ENCODE measurements at places on chromosomes 7 and 10.

GRCh38 chr7:15491361-15491760 is 70.5 kb downstream of the AGMO start:
- DNase-seq, result no peak

DNA sequence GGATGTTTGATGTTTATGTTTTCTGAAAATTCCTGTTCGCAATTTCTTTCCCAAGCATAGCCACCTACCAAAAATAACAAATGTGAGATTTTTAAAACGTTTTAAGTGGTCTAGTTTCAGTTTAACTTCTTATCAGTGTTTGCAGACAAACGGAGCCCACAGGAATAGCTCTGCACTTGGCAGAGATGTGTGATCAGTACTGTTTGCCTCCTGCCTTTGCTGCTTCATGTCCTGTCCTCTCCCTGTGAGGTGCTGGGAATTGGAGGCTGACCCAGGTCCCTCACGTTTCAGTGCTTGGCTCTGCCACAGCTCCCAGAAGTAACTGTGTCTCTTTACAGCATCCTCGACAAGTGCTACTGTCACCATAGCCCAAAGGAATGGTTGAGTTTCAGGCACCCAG is 1.2 kb downstream of the UCN3 start:
- no peak for DNase-seq

DNA sequence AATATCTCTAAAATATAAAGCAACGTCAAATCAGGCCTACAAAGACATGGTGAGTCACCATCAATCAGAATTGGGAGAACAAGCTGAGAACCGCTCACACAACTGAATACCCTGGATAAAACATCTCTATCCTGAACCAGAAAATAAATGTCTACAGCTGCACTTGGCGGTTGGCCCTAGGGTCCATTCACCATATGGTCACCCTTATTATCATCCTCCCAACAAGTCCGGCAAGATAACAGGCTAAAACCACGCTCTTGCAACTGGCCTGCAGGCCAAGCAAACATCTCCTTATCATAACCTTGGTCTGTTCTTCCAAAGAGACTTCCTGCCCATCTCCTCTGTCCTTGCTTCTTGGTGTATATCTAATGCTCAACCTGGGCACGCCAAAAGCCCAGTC is 310.7 kb downstream of the CALN1 start:
- no peak for DNase-seq

GRCh38 chr10:30812018-30812851 is 182.7 kb upstream of the LYZL2 start:
- DNase-seq, result no peak

GRCh38 chr7:23546897-23547572 is 15.3 kb upstream of the TRA2A start:
- peak; percentile 76 for DNase-seq

DNA sequence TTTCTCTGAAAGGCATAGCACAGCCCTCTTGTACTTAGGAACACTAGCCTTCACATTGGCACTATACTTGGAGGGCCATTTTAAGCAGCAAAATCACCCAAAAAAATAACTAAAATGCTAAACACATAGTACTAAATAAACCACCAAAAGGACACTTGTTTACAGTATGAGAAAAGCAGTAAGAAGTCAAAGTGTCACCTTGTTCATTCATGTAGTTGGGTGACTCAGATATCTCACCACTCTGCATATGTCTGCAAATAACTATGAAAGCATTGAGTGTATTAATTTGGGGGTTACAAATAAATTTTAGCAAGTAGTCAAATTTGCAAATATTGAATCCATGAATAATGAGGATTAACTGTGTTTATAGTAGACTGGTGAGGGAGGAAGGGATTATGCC is 107.6 kb downstream of the ELAPOR2 start:
- DNase-seq, result no peak

DNA sequence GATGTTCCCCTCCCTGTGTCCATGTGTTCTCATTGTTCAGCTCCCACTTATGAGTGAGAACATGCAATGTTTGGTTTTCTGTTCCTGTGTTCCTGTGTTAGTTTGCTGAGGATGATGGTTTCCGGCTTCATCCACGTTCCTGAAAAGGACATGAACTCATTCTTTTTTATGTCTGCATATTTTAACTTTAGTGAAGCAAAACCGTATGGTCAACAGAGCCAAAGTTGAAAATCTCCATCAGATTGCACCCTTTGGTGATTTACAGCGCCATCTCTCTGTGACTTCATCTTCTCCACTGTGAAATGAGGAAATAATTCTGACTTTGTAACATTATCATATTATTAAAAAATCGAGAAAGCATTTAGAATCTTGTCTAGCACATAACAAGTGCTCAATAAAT is 132.3 kb upstream of the PLXDC2 start:
- DNase-seq, result no peak

GRCh38 chr7:43289826-43290225 is 177.4 kb downstream of the HECW1 start:
- DNase-seq, result no peak

GRCh38 chr10:74558897-74559296 is 267.5 kb upstream of the KAT6B start:
- no peak for DNase-seq

DNA sequence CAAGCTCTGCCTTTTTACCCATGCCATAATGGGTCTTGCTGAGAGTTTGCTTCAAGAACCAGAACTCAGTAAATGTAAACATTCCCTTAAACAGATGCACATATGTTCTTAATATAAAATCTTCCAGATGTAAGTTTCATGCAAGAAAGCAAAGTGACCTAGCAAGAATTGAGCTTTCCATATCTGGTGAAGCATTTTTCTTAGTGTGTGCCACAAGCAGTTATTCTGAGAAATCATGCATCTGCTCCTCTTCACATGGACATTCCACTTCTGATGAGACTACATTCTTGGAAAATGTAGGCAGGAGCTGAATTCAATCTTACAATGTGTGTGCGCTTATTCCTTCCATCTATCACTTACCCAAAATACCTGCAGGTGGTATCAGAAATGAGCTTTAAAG is 227.8 kb upstream of the LRRTM3 start:
- DNase-seq, result no peak

- DNase-seq, result no peak
Measured at GRCh38 chr7:69603351-69603750, 5.1 kb downstream of the AUTS2 start.

DNA sequence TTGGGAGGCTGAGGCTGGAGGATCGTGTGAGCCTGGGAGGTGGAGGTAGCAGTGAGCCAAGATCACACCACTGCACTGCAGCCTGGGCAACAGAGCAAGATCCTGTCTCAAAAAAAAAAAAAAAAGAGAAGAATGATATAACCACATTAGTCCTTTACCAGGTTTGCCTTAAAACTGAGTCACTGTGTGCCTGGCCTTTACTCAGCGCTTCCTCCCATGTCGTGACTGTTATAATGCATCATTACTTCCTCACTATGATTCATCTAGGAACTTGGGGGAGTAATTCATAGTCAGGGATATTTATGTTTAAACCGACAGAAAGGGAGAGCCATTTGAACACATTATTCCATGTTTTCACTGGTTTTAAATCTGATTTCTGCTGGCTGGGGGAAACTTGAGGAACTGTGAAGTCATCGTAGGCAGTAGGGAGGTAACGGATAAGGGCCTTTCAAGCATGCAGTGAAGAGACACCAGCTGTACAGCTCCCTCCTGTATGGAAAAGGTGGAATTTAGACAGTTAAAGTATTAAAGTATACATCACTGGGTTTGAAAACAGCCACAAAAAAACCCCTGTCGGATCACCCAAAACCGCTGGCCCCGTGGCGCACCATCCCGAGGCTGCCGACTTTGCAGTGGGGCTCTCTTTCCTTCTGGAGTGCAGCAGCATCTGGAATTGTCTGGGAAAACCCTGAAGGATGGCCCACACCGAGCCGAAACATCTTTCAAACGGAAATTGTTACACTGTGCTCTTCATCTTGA is 119.8 kb downstream of the NKX6-2 start:
- no peak for DNase-seq

- DNase-seq, result no peak
Measured at GRCh38 chr7:5477126-5477525, 53.5 kb upstream of the TNRC18 start.

- DNase-seq, result no peak
Measured at GRCh38 chr10:124626759-124627380, 117.3 kb downstream of the FAM53B start.

DNA sequence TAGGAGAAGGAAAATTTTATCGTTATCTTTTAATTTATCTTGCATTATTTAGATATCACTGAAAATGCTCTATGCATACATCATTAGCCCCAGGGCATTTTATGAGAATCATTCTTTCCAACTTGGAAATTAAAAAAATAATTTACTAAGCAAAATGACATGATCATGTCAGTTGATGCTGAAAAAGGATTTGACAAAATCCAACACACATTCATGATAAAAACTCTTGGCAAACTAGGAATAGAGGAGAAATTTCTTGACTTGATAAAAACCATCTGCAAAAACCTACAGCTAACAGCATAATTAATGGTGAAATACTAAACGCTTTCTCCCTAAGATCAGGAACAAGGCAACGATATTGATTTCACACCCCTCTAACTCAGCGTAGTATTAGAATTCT is 40.2 kb upstream of the RSU1 start:
- no peak for DNase-seq

- DNase-seq, result no peak
Measured at GRCh38 chr7:50331564-50332208, 27.2 kb downstream of the IKZF1 start.

- no peak for DNase-seq
Measured at GRCh38 chr7:77558284-77558967, 21.3 kb downstream of the PTPN12 start.

DNA sequence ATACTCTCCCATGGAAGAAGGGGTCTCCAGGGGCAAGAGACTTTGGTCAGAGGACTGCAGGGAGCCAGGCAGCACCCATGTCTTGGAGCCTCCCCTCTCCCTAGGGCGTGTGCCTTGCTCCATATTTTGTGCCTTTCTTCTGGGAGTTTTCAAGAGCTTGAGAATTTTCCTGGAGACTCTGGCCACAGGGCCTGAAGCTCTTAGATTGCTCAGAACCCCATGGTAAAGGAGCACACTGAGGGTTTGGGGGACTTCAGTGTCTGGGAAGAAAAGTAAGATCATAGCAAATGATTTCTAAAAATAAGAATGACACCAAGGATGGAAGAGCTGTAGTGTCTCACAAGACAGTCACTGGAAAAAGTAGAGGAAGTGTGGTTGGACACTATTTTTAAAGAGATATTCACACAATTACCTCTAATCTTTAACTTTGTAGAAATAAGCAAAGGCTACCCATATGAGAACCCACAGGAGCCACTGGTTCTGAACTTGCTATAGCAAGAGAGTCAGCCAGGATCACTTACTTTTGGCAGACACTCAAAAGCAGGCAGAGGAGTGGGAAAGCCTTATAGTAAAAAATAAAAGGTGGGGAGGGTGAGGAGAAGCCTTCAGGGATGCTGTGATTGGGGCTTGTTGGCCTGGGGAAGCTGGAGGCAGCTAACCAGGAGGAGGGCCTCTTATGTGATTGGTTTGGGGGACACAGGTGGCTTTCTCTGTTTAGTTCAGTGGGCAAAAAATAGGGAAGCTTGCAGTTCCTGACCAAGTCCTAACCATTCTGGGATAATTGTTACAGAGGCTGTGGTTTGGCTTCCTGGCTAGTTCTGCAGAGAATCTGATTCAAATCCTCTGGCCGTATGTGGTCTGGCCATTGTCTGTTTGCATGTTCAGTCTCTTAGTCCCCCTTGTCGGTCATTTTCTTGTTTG is 5.1 kb upstream of the CSGALNACT2 start:
- DNase-seq, result no peak

DNA sequence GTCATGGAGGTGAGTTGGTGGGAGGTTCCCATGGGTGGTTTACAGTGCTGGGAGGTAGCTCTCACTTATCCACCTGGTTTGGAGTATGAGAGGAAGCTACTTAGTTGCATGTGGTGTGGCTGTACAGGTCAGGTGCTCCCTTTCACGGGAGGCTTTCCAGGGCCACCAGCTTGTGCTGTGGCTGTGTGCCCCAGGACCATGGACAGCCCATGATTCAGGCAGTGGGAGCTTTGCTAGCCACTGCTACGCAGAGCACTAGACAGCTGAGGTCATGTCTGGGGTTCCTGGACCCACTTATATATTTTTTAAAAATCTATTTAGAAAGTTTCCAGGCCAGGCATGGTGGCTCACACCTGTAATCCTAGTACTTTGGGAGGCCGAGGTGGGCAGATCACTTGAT is 42.5 kb upstream of the KCNMA1 start:
- DNase-seq, result no peak

GRCh38 chr10:83678850-83679249 is 460.5 kb upstream of the GHITM start:
- DNase-seq, result no peak

- DNase-seq, result no peak
Measured at GRCh38 chr7:30562498-30562897, 32.2 kb upstream of the GARS1 start.

GRCh38 chr10:3534433-3534832 is 250.6 kb downstream of the KLF6 start:
- DNase-seq, result no peak

DNA sequence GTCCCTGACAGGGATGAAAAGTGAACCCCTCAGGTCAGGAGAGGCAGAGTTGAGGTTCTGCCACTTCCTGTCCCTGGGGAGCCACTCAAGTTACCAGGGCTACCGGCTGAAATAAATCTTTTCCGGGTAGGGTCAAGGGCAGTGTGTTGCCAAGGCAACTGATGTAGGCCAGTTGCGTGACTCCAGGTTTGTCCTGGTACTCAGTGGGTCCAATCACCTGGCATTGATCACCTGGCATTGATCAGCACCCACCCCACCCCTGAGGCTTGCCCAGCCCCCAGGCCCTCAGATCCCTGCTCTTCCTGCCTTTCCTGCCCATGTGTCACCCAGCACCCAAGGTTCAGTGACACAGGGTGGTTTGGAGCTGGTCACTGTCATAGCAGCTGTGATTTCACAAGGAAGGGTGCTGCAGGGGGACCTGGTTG is 5.9 kb downstream of the SAP25 start:
- DNase-seq, result no peak

GRCh38 chr10:122878799-122879338 is 512 bp downstream of the FAM24B start:
- DNase-seq, result no peak

DNA sequence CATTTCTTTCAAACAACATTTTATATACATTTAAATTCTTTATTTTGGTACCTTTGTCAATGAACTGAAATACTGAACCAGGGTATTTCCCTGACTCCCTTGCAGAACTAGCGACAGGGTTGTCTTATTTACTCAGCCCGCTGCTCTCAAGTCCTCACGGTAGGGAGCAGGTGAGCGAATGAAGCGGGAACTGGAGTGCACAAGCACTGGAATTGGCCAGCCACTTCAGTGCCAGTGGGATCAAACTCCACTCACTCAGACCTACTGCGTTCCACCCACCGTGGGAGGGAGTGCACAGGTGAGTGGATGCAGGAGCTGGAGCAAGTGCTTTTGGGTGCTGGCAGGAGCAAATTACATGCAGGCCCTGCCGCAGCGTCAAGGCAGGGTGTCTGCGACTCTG is 28.1 kb upstream of the NEUROD6 start:
- DNase-seq, result no peak

Measured in GF-D8 (cell line).